ENCODE measurements at places on chromosomes 13 and 19.

DNA sequence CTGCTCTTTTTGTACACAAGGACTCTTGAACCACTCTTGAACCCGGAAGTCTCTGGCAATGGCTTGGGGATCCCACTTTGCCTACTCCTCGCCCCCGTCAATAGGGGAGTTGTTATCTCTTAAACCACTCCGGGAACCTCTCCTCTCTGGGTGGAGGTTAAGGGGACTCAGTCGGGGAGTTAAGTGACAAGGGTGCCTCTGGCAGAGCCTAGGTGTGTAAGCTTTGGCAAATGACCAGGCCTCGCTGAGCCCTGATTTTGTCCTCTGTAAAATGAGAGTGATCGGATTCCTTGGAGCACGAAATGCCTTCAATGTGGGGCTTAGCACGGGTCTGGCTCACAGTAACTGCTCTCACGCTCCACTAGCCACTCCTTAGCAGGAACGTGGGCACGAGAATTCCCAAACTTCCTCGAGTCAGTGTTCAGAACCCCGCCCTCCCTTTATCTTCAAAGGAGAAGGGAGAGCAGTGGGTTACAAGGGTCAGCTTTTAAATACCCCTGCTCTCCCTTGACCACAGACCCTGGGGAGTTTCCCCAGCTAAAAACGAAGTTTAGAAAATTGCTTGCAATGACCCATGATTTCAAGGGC, 193.3 kb downstream of the KATNAL1 start:
- no peak for DNase-seq

GRCh38 chr13:110756219-110756631, 42.7 kb downstream of the ING1 start:
- DNase-seq = no peak

DNA sequence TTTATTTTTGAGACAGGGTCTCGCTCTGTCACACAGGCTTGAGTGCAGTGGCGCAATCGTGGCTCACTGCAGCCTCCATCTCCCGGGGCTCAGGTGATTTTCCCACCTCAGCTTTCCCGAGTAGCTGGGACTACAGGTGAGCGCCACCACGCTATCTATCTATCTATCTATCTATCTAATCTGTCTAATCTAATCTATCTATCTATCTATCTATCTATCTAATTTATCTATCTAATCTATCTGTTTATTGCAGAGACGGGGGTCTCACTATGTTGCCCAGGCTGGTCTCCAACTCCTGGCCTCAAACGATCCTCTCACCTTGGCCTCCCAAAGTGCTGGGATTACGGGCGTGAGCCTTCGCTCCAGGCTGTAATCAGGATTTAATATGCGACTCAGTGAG, 587 bp downstream of the ZNF613 start:
- no peak for DNase-seq

GRCh38 chr13:35876601-35877000, 254.6 kb downstream of the DCLK1 start:
- DNase-seq = no peak

- DNase-seq = peak; percentile 12
Observed at GRCh38 chr13:91313103-91313502, 34.4 kb upstream of the MIR17HG start.

- DNase-seq = no peak
Observed at GRCh38 chr13:24660023-24660741, 20.0 kb upstream of the ATP12A start.

DNA sequence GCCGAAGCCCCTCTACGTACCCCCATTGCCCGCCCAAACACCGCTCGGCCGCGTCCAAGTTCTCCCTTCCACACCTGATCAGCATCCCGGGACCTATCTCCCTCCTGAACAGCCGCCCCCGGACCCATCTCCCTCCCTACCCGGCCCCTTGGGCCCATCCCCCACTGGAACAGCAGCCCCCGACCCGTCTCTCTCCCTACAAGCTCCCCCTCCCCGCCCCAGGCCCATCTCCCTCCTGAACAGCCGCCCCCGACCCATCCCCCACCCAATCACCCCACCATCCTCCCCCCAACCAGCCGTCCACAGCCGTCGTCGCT, 610 bp downstream of the ZSCAN1 start:
- DNase-seq = no peak

- no peak for DNase-seq
Observed at GRCh38 chr19:46271481-46272197, 25.2 kb upstream of the HIF3A start.

GRCh38 chr19:19218911-19219310, 7.2 kb downstream of the NCAN start:
- no peak for DNase-seq

DNA sequence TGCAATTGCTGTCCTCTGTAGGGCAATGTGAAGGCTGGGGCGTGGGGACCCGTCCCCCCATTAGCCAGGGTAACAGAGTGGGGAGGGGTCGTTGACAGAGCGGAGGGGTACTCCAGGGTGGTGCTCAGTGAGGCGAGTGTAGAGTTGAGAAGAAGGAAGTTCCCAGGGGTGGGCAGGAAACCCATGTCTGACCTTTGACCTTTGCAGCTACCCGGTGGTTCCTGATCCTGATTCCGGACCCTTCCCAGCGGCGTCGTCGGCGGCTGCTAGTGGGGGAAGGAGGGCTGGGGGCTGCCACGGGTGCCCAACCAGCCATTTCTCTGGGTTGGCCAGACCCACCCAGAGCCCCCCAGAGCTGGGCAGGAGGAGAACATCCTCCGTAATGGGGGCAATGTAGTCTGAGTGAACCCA, 2.1 kb upstream of the PLVAP start:
- DNase-seq = no peak

GRCh38 chr13:100314132-100314910, 225.4 kb downstream of the PCCA start:
- DNase-seq = no peak

DNA sequence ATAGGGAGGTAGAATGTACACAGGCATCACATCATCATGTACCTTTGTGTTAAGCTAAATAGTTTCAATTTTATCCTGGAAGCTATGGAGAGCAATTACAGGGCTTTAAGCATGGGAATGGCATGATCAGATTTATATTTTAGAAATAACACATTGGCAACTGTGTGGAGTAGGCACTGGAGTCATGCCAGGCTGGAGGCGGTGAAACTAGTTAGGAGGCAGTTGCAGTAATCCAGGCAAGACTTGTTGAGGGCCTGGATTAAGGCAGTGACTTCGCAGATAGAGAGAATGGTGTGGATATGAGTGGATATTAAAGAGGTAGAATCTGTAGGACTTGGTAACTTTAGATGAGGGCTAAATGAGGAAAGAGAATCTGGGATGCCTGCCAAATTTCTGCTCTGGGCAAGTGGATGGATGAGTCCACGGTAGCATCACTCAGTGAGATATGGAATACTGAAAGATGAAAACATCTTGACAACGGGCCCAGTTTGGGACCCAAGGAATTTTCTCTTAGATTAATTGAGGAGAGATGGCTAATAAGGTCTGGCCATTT, 506.2 kb downstream of the FGF9 start:
- DNase-seq = no peak

- no peak for DNase-seq
Observed at GRCh38 chr13:65724226-65724625, 1505.9 kb downstream of the PCDH9 start.

DNA sequence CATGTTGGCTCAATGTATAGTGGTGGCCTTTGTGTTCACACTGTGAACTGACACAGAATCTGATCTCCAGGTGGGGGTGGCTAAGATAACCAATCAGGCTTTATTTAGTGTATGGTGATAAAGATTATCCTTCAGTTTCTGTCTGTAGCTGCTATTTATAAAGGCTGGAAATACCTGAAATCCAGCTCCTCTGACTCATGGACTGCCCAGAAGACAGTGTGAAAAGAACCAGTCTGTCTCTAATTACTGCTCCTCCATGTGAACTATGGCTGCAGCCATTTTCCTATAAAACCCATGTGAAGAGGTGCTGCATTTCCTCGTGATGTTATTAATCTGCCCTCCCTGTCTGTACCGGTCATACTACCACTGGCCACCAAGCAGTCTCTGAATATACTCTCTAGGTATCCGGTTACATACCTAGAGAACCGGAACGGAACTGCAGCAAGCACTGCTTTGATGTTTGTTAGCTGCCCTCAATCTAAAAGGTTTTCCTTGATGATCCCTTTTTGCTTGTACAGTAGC, 238.0 kb downstream of the LHFPL6 start:
- no peak for DNase-seq

- DNase-seq = peak; percentile 92
Observed at GRCh38 chr19:35745328-35746086, at the start of the genes PSENEN and U2AF1L4. Gene PSENEN (plus strand): TSS chr19:35745651. CDS start chr19:35745931, 280 bp downstream. Gene U2AF1L4 (minus strand): TSS chr19:35745418. CDS start chr19:35745391, 27 bp downstream.

GRCh38 chr13:114268344-114269280, 12.8 kb upstream of the UPF3A start:
- no peak for DNase-seq

DNA sequence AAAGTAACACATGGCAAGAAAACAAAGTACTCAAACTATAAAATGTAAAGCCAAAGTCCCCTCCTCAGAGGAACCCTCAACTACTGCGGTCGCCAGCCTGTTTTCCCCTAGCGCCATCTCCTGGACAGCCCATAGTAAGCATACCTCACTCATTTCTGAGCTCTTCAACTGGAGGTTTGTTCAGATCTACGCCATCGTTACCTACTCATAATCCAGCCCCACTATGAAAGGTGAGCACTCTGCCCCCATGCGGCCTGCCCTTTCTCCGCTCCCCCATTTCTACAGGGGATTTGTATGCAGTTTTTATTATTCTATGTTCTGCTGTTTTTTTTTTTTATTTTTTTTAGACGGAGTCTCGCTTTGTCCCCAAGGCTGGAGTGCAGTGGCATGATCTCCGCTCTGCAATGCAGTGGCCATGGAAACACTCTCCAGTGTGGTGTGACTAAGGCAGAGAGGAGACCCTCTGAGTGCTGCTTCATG, 26.2 kb downstream of the OPA3 start:
- DNase-seq = peak; percentile 92

DNA sequence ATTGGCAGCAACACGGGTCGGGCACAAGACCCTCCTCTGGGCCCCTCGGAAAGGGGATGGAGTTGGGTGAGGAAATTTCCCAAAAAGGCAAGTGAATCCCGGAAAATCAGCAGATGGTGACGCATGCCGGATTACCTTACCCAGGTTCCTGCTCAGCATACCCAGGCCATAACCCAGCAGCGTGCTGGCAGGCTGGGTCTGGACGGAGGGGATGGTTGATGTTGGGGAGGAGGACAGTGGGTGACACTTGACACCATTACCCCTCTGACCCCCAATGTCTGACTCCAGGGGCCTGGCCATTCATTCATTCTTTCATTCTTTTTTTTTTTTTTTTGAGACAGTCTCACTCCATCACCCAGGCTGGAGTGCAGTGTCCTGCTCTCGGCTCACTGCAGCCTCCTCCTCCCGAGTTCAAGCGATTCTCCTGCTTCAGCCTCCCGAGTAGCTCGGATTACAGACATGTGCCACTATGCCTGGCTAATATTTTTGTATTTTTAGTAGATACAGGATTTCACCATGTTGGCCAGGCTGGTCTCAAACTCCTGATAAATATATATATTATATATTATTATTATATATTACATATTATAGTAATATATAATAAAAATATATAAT, 799 bp downstream of the PVR start:
- DNase-seq = no peak

- DNase-seq = no peak
Observed at GRCh38 chr19:3769494-3769893, 2.5 kb downstream of the RAX2 start.

GRCh38 chr13:108263621-108264355, 5.7 kb upstream of the TNFSF13B start:
- DNase-seq = no peak

DNA sequence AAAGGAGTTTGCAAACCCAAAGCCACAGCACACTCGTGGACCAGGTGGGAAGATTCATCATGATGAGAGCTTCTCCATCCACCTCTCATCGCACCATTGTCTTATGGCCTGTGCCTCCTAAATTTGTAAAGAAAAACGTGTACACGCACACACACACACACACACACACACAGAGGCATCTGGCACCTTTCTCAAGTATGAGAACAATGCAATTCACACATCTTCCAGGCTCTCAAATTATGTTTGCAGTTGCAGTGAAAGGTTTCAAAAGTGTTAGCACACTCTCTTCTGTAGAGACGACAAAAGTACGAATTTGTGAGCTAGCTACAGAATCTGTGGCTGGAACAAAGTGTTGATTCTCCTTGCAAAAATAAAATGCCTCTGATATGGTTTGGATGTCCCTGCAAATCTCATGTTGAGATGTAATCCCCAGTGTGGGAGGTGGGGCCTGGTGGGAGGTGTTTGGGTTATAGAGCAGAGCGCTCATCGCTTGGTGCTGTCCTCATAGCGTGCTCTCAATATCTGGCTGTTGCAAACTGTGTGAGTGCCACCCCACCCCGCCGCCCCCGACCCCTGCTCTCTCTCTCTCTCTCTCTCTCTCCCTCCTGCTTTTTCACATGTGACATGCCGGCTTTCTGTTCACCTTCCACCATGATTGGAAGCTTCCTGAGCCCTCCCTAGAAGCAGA, 21.8 kb upstream of the RAB20 start:
- no peak for DNase-seq

GRCh38 chr19:15511671-15512424, 3.5 kb downstream of the CYP4F22 start:
- DNase-seq = no peak

- DNase-seq = no peak
Observed at GRCh38 chr19:5968431-5969373, 9.2 kb downstream of the RANBP3 start.

- no peak for DNase-seq
Observed at GRCh38 chr13:51303063-51303552, 36.4 kb upstream of the SERPINE3 start.

- peak; percentile 75 for DNase-seq
Observed at GRCh38 chr19:3154957-3155736, 19.3 kb downstream of the GNA15 start.

DNA sequence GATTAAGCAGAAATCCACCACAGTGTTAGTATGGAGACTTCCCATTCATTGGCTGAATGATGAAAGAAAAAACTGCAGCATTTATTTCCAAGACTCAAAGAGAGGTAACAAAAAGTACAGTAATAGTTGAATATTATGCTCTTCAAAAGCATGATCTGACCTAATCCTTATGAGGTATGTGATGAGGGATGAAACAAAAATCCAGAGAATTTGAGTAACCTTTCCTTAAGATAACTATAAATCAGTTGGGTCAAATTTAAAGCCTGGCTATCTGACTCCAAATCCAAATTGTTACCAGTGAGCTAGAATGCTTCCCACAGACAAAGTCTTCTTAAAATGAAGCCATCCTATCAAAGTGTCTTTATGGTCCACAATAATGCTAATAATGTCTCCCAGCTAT, 38.1 kb downstream of the NUFIP1 start:
- DNase-seq = no peak

- DNase-seq = no peak
Observed at GRCh38 chr19:7602935-7603497, 7.4 kb downstream of the CAMSAP3 start.
